ENCODE measurements at places on chromosomes 1 and 21. TPM values are rescaled to one million over a fixed set of nuclear protein-coding genes. Genes with fewer than 3 reads are reported as not detected.

The ARHGEF16 gene
- total RNA-seq = 101 TPM

The MYOG gene
- not detected for total RNA-seq

The GBP5 gene
- total RNA-seq = 2.1 TPM

The CASQ1 gene
- total RNA-seq = 0.34 TPM

The GBP4 gene
- total RNA-seq = 7.9 TPM

The CLDN17 gene
- not detected for total RNA-seq

- no peak for DNase-seq
These were observed 18.0 kb upstream of the ST3GAL3 start for GRCh38 chr1:43689289-43689688.

DNA sequence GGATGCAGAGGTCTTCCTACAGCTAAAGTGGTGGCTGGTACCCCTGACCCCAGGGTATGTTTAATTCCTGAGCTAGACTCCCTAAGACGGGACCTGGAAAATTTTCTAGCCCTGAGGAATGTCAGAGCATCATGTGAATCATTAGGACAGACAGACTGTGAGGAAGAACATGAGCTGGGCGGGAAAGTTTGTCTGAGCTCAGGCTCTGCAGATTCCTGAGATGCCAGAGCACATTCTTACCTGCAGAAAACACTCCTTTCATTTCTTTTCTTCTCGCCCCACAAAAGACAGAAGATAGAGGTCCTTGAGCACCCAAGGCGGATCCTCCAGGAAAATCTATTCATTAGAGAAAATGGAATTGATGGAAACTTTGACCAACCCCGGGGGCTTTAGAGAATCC is 6.5 kb downstream of the CAPN2 start:
- no peak for DNase-seq

DNA sequence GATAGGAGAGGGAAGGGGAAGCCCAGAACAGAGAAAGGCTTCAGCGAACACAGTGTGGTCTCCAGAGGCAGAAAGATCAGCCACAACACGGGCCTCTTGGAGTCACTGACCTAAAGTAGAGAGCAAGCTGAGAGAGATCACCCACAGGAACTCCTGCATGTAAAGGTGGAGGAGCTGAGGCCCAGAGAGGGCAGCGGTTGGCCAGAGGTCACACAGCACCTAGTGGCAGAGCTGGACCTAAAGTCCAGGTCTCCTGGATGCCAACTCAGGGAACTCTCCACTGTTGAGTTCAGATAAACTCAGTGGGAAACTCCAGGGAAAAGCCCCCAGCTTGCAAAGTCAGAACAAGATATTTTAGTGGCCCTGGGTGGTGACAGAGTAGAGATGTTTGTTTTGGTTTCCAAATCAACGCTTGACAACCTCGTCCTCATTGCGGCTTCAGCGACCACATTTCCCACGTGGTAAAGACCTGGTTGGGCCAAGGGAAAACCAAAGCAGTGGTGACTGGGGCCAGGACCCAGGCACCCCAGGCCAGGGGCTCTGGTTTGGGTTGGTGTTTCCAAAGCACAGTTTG is 4.6 kb downstream of the IFFO2 start:
- no peak for DNase-seq

- no peak for DNase-seq
These were observed 1.9 kb upstream of the HIVEP3 start for GRCh38 chr1:41920658-41921057.

DNA sequence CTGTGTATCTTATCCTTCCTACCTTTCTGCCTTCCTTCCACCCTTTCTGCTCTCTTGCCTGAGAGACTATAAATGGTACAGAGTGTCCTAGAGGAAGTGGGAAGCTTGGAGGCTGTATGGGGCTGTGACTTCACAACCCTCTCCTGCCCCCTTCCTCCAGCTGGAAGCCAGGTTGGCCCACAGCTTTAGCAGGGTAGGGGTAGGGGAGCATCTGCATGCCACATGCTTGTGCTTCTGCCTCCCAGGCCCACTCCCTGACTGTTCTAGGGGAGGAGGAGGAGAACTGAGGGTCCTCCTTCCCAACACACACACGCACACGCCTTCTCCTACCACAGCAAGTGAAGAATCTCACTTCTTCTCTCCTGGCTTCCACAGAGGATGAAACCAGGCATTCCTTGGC is 3.9 kb upstream of the SLC27A3 start:
- no peak for DNase-seq

GRCh38 chr1:93549131-93549530 is 101.2 kb downstream of the FNBP1L start:
- DNase-seq = no peak

DNA sequence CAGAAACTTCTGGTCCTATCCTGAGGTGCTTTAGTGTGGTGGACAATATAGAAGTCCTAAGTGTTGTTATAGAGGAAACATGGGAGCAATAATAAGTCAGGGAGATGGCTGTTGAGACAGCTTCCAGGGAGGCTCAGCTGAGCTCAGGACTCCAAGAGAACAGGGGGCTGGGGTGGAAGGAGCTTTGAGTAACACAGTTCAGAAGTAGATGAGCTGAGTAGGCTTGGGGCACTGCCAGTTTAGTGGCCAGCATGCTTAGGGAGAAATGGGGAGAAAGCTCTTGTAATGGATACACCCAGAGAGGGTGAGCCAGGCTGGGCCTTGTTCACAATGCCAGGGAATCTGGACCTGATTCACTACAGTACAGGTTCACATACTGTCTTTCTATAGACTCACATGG is 201.6 kb downstream of the DAB1 start:
- no peak for DNase-seq

- DNase-seq = no peak
These were observed 5.1 kb downstream of the FHAD1 start for GRCh38 chr1:15251857-15252835.

- DNase-seq = no peak
These were observed 8.2 kb downstream of the BCL9 start for GRCh38 chr1:147549526-147549925.

DNA sequence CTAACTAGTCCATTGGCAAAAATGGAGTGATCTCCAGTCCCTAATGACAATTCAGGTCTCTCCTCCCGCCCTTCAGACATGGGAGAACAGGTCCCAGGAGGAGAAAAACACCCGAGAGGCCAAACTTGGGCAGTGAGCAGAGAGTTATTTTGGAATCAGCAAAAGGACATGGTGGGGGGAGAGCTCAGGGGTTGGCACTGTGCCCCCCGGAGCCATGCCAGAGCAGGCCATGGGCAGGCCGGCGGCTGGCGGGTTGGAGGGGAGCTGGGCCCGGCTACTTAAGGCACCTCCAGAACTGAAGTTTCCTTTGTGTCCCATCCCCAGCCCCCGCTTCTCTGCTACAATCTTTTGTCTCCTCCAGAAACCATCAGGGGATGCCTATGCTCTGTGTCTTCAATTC is 7.1 kb downstream of the LGR6 start:
- DNase-seq = no peak

DNA sequence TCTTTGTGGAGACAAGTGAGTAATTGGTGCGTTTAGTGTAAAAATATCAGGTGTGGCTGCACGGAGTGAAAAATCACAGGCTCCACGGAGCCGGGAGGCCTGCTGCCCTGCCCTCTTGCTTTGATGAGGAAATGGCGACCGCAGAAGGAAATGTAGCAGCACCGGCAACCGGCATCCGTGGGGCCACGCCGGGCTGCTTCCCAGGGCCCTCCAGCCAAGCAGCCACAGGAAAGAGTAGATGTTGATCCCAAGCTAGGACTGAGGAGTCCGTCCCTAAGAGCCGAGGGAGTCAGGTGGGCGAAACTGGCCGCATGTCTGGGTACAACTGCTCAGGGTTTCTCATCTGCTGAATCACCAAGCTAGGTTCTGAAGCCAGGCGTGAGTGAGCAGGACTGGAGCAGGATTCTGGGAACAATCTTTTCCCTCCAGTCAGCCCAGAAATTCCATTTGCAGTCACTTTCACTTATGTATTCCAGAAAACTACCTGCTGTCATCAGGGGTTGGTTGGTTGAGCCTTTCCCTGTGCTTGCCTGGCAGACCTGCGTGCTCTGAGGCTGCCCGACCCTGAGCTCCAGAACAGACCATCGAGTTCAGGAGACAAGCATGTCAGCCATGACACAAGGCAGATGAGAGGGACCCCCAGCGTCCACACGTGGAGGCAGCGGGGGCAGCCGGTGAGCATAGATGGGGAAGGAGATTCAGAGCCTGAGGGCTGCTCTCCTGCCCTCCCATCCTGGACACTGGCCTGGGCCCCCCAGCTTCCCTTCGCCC is 5.8 kb upstream of the ITGB2 start:
- peak; percentile 72 for DNase-seq

GRCh38 chr1:29708381-29708780 is 472.1 kb downstream of the PTPRU start:
- no peak for DNase-seq

DNA sequence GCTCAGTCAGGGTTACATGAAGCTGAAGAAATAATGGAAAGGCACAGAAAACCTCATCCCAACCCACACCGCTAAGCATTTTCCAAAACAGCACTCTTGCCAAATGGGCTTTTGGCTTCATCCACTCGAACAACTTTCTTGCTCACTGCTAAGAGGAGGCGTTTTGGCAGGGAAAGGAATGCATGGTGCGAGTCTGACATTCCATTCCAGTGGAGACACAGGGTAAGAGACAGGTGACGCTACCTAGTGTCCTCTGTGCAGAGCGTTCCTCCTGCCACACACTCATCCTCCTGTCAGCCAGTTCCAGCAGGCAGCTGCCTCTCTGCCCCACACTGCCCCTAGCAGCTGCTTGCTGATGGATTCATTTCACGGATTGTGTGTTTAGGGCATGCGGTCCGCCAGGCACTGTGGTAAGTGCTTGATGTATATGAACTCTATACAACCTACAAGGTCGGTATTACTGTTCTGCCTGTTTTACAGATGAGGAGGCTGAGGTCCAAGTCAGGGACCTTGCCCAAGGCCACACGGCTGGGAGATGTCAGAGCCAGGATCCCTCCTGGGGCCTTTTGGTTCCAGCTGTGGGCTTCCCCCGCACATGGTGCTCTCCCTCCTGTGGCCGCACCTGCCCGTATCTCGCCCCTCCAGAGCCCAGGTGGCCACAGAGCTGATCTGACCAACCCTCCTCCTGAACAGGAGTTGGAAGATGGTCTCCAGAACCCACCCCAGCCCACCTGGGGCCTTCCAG is 25.7 kb upstream of the BACE2 start:
- no peak for DNase-seq

- DNase-seq = no peak
These were observed 61.5 kb downstream of the EIF4G3 start for GRCh38 chr1:21115098-21115760.

Measured in mucosa of descending colon (tissue), 3 donors.